Liver (tissue), 10 donors: ENCODE measurements at places on chromosomes 13 and 19. TPM values are rescaled to one million over a fixed set of nuclear protein-coding genes. Genes with fewer than 3 reads are reported as not detected.

Gene FUT1
- 0.48 TPM for polyA plus RNA-seq

Gene NBEA
- polyA plus RNA-seq: 0.56 TPM

Gene PRODH2
- 156 TPM for polyA plus RNA-seq

Gene KBTBD7
- polyA plus RNA-seq: 4.7 TPM

Gene CYP2A7
- polyA plus RNA-seq: 57.9 TPM

Gene LENG1
- polyA plus RNA-seq: 2.8 TPM

DNA sequence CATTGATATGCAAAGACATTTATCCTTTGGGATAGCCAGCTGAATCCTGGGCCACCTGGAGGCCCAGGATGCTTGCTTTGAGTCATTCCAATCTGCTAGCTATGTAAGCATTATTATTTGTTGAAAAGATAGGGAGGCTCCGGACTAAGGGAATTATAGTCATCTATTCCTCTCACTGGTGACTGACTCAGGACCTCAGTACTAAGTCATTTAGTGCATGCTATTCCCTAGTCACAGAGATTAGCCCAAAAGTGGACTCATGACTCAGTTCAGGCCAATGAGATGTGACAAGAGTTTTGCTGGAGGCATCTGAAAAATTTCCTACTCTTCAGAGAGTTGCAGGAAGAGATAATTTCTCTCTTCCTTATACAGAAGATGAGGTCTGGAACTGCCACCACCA, 67.9 kb upstream of the ITM2B start:
- no peak overlapping the region for H3K27ac ChIP-seq
- H3K36me3 ChIP-seq: no peaks in the 10 kb centered on the region

DNA sequence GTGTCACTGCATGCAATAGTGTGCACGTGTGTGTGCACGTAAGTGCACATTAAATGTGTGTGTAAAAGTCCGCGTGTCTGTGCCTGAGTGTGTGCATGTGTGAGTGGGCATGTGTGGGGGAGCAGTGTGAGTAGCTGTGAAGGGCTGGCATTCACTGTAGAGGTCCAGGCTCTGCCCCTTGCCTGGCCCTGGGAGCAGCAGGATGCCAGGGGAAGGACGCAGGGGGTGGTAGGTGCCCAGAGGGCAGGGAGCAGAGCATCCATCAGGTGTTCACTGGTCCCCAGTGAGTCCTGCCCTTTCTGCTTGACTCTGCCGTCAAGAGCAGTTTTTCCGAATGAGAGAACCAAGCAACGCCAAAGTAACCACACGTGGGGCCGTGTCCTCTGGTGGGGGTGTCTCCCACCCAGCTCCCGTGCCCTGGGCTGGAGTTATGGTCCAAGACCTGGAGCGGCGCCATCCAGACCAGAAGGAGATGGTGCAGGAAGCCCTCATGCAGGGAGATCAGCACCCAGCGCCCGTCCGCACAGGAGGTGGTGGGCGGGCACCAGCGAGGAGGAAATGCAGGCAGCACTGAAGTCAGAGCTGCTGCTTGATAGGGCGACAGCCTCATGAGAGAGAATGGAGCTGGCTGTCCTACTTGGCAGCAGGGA, 68.5 kb downstream of the TEX29 start:
- DNase-seq: peak; percentile 24
- H3K4me1 ChIP-seq: no peaks in the 10 kb centered on the region
- no peak overlapping the region for H3K4me3 ChIP-seq
- peaks cover 3% of the 10 kb centered on the region for H3K27me3 ChIP-seq

- DNase-seq: no peak
- no peaks in the 10 kb centered on the region for H3K36me3 ChIP-seq
- H3K4me1 ChIP-seq: peaks cover 11% of the 10 kb centered on the region
These were observed 258.8 kb upstream of the STARD13 start for GRCh38 chr13:33544308-33544707.

GRCh38 chr13:52128714-52129700, at the start of gene NEK5:
TSS of gene NEK5 (minus strand) at chr13:52129073. CDS start at chr13:52127482, 1,591 bp downstream.
- peak within 1 kb of the TSS; percentile 20 for H3K4me3 ChIP-seq
- peaks cover 2% of the 10 kb centered on the region for H3K36me3 ChIP-seq
- DNase-seq: peak; percentile 73

GRCh38 chr19:280541-281009, 10.6 kb downstream of the PLPP2 start:
- H3K36me3 ChIP-seq: no peaks in the 10 kb centered on the region
- H3K27me3 ChIP-seq: no peaks in the 10 kb centered on the region
- H3K27ac ChIP-seq: no peak overlapping the region
- DNase-seq: no peak

GRCh38 chr19:53991224-53992113, at the start of gene CACNG6:
TSS of gene CACNG6 (plus strand) at chr19:53991637. CDS start at chr19:53992878, 1,241 bp downstream.
- H3K4me1 ChIP-seq: no peaks in the 10 kb centered on the region
- no peak within 1 kb of the TSS for H3K27ac ChIP-seq
- H3K27me3 ChIP-seq: no peaks in the 10 kb centered on the region
- no peak within 1 kb of the TSS for H3K4me3 ChIP-seq
- no peaks in the 10 kb centered on the region for H3K36me3 ChIP-seq
- no peak for DNase-seq

- H3K27ac ChIP-seq: no peak overlapping the region
- DNase-seq: peak; percentile 16
- no peaks in the 10 kb centered on the region for H3K4me1 ChIP-seq
- H3K4me3 ChIP-seq: no peak overlapping the region
- H3K27me3 ChIP-seq: no peaks in the 10 kb centered on the region
These were observed 45.9 kb upstream of the VSTM2B start for GRCh38 chr19:29479941-29480340.

DNA sequence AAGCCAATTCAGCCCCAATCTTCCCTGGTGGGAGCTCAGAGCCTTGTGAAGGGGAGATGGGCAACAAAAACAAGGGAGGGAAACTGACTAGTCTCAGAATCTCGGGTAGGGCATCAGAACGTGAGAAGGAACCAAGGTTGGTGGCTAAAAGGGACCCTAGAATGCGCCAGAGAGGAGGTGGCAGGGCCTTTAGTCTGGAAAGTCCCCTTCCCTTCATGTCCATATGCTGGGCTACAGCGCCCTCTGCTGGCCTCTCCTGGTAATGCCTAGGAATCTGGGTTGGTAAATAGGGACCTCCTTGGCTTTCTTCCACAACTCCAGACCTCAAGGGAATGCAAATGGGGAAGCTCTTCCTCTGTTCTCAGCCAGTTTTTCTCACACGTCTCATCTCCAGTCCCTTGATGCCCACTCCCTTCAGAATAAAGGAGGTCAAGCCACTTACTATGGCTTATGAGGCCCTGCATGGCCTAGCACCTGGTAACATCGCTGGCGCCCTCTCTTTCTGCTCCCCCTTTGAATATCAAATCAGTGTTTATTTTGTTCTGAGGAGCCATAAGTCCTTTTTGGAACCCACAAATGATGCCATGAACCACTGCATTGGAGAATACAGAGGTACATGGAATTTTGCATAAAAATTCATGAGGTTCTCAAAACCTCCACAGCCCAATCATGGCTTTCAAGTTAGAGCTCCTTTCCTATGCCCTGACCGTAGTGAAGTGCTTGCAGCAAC, 1.4 kb upstream of the CCDC97 start:
- peaks cover 32% of the 10 kb centered on the region for H3K36me3 ChIP-seq
- H3K4me3 ChIP-seq: no peak overlapping the region
- no peaks in the 10 kb centered on the region for H3K27me3 ChIP-seq

DNA sequence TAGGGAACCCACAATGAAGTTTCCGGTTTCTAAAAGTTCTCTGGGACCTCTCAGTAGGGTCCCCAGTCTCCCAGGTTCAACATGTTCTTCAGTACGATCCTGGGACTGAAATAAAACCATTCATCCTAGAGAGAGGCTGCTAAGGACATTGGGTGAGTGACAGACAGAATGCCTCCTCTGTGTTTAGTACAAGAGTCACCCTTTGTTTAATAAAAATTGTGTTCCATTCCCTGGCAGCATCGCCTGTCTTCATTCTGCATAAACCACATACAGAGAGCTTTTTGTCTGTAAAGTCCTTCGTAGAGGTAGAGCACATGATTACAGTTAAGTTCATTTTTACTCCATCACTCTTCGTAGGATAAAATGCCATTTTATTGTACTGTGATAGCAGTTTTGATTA, 95.3 kb upstream of the GPR12 start:
- H3K27ac ChIP-seq: no peak overlapping the region
- H3K4me3 ChIP-seq: no peak overlapping the region
- H3K36me3 ChIP-seq: no peaks in the 10 kb centered on the region
- no peaks in the 10 kb centered on the region for H3K27me3 ChIP-seq
- DNase-seq: no peak
- H3K4me1 ChIP-seq: no peaks in the 10 kb centered on the region

DNA sequence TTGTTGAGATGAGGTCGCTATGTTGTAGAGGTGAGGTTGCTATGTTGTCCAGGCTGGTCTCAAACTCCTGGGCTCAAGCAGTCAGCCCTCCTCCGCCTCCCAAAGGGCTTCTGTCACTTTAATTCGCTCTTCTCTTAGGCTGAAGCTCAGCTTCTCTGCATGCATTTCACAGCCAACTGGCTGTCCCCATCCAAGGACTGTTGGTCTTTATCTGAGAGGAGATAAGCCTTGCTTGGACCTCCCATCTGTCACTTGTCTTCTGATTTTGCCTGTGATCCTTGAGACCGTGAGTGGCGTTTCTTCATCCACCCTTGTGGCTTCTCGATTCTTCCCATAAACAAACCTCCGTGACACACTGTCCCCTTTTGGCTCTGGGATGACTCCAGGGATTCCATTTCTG, 24.4 kb downstream of the CERS1 start:
- H3K27me3 ChIP-seq: no peaks in the 10 kb centered on the region
- no peak overlapping the region for H3K4me3 ChIP-seq
- H3K27ac ChIP-seq: no peak overlapping the region
- peaks cover 9% of the 10 kb centered on the region for H3K4me1 ChIP-seq
- no peak for DNase-seq

- H3K36me3 ChIP-seq: peaks cover 68% of the 10 kb centered on the region
- no peaks in the 10 kb centered on the region for H3K27me3 ChIP-seq
- DNase-seq: no peak
These were observed 20.5 kb upstream of the C1QTNF9 start for GRCh38 chr13:24288870-24289269.

DNA sequence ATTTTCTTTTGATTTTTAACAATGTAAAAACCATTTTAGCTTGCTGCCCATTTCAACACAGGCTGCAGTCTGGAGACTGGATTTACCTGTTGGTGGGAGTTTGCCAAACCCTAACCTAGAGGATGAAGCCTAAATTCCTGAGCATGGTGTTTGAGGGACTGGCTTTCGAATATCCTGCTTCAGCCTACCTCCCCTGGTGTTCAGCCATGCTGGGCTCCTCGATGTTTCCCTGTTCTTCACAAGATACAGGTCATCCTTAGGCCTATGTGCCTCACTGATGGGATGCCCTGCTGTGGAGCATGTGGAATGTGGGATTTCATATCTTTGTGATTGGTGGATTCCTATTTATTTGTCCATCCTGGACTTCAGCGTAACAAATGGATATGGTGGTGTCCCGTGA, 20.4 kb upstream of the ERCC5 start:
- no peaks in the 10 kb centered on the region for H3K27me3 ChIP-seq
- H3K4me3 ChIP-seq: no peak overlapping the region
- H3K36me3 ChIP-seq: peaks cover 19% of the 10 kb centered on the region
- no peak for DNase-seq

- no peak overlapping the region for H3K27ac ChIP-seq
- DNase-seq: no peak
- no peak overlapping the region for H3K4me3 ChIP-seq
- H3K36me3 ChIP-seq: no peaks in the 10 kb centered on the region
- no peaks in the 10 kb centered on the region for H3K27me3 ChIP-seq
These were observed 242.6 kb downstream of the KCTD12 start for GRCh38 chr13:76643596-76643995.

DNA sequence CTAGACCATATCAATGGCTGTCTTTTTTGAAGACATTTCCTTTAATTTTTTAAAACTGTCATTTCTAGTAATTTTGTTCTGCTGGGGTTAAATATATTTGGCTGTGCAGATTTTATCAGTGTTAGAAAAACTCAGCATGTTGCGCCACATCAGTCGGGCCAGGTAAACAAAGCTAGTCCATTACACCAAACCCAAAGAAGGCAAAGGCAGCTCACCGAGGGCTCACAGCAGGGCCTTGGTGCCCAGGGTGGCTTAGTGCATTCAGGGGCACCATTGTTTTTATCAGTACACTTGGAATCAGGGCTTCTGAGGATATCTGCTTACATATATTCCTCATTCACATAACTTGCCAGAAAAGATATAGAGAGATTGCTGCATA, 22.2 kb downstream of the SPATA13 start:
- H3K36me3 ChIP-seq: no peaks in the 10 kb centered on the region
- peak overlapping the region; percentile 22 for H3K4me3 ChIP-seq
- H3K27ac ChIP-seq: peak overlapping the region; percentile 97
- H3K4me1 ChIP-seq: peaks cover 3% of the 10 kb centered on the region
- peak; percentile 53 for DNase-seq

DNA sequence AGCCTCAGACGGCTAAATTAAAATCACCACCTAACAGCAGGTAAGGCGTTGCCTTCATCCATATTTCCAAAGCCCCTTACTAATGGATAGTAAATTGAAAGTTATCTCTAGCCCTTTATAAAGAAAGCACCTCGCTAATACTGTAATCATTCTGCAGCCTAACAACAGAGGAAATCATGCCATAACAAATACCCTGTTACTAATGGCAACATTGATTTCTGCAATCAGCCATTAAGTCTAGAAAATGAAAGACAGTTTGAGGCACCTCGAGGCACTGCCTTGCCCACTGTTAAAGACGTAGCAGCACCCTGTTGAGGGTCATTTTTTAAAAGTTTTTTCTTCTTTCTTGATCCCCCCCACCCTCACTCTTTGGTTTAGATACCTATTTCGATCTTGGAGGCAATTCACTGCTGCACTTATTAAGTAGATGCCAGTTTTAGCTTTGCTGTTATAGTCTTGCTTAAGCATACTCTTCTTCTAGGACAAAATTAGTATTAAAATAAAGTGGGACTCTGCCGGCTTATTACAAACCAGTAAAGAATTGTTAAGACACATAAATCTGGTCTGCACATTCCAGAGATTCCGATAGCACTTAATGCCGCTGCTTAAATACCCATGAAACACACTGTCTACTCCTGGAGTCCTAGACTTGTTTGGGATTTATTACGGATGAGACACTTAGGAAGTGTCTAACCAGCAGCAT, 74.8 kb downstream of the ZNF536 start:
- H3K36me3 ChIP-seq: no peaks in the 10 kb centered on the region
- no peaks in the 10 kb centered on the region for H3K27me3 ChIP-seq
- no peak for DNase-seq
- H3K4me3 ChIP-seq: no peak overlapping the region
- H3K27ac ChIP-seq: no peak overlapping the region
- no peaks in the 10 kb centered on the region for H3K4me1 ChIP-seq

DNA sequence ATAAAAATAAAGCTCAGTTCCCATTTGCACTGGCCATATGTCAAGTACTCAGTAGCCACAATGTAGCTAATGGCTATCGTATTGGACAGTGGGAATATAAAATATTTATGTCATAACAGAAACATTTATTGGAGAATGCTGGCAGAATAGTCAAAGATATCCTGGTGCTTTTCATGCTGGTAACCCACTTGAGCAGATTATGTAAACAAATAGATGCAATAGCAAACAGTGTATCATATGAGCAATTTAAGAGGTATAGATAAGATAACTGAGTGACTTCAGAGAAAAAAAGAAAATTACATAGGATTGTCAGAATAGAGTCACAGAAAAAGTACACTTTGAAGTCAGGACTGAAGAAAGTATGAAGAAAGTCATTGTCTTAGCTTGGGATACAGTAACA, 426.6 kb downstream of the NDFIP2 start:
- DNase-seq: no peak
- no peak overlapping the region for H3K4me3 ChIP-seq
- no peaks in the 10 kb centered on the region for H3K27me3 ChIP-seq
